ENCODE measurements at places on chromosomes 13 and 19. TPM values are rescaled to one million over a fixed set of nuclear protein-coding genes. Genes with fewer than 3 reads are reported as not detected.
A peak's percentile ranks its signal among the peaks of the same experiment; 100 is the strongest.

DNA sequence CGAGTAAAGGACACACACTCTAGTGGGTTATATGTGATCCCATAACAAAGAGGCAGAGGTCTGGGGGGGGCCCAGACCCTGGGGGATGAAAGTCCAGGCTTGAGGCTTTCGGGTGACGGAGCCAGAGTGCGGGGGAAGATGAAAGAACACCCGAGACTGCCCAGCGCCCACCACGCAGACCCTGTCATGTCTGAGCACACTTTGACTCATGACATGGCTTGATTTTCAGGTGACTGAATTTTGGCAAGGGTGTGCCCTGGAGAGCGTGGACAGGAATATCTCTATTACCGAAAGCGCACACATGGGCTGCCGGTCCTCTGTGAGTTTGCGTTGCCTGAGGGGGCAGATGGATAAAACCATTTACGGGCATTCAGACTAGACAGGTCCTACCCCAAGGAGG lies 192.0 kb upstream of the SOX1 start:
- no peaks in the 10 kb centered on the region for H3K4me1 ChIP-seq
- H3K36me3 ChIP-seq, result no peaks in the 10 kb centered on the region
- no peak overlapping the region for H3K27ac ChIP-seq
- DNase-seq, result no peak
- H3K27me3 ChIP-seq, result no peaks in the 10 kb centered on the region

- no peaks in the 10 kb centered on the region for H3K36me3 ChIP-seq
- no peak overlapping the region for H3K27ac ChIP-seq
- H3K27me3 ChIP-seq, result no peaks in the 10 kb centered on the region
- H3K4me3 ChIP-seq, result no peak overlapping the region
- H3K4me1 ChIP-seq, result no peaks in the 10 kb centered on the region
Observed at GRCh38 chr13:23384111-23384510, 49.4 kb downstream of the SACS start.

- no peaks in the 10 kb centered on the region for H3K4me1 ChIP-seq
- no peak overlapping the region for H3K4me3 ChIP-seq
- no peak overlapping the region for H3K27ac ChIP-seq
- DNase-seq, result peak; percentile 71
Observed at GRCh38 chr19:51735759-51736449, 12.1 kb upstream of the HAS1 start.

DNA sequence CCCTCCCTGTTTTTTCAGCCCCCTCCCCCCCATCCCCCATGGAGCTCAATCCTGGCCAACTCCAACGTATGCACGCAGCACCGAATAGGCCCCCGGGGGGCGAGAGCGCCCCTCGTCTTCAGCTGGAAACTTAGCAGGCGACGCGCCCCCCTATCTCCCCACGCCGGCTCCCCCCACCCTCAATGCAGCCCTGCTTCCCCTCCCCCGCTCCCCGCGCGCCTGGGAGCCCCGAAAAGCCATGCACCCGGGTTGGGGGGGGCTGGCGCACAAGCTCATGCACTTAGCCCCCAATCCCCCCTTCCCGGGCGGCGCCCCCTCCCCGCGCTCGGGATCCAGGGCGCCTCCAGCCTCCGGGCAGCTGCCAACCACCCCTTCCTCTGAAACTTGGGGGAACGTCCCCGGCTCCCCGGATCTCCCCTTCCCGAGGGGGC lies 508 bp downstream of the ZBTB7A start:
- no peak for DNase-seq
- peaks cover 7% of the 10 kb centered on the region for H3K36me3 ChIP-seq
- no peaks in the 10 kb centered on the region for H3K27me3 ChIP-seq
- H3K4me1 ChIP-seq, result peaks cover 26% of the 10 kb centered on the region
- H3K27ac ChIP-seq, result peak overlapping the region; percentile 14
- peak overlapping the region; percentile 76 for H3K4me3 ChIP-seq

The KLK12 gene
- total RNA-seq, result not detected

The ATP1A3 gene
- under 0.01 TPM for total RNA-seq
